ENCODE measurements at places on chromosomes 13 and 19.

GRCh38 chr19:21482863-21483276 is 22.5 kb upstream of the ZNF429 start:
- peak; percentile 57 for DNase-seq

GRCh38 chr13:97337985-97338499 is 95.9 kb upstream of the RAP2A start:
- no peak for DNase-seq

- no peak for DNase-seq
Observed at GRCh38 chr13:82963226-82964099, 918.8 kb downstream of the SLITRK1 start.

DNA sequence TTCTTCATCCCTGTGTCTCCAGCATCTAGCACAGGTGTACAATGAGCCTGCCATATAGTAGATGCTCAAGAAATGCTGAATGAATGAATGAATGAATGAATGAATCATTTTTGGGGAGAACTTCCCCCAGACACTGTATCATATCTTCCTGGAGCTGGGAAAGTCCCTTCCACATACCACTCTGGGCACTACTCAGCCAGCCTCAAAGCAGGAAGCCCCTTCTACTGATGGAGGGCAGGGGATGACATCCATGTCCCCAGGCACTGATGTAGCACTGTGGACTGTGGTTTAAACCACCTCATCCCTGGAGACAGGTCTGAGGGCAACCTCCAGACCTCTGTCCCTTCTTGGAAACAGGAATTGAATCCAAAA is 4.8 kb downstream of the GNA15 start:
- no peak for DNase-seq

Measured in stimulated activated CD8-positive, alpha-beta memory T cell treated with anti-CD3 and anti-CD28 coated beads, Interleukin-7, amount 100 ng/mL, for 1 hour (primary cell).